ENCODE measurements at places on chromosomes 1 and 21.

- DNase-seq, result peak; percentile 30
These were observed 400.7 kb downstream of the SMYD3 start for GRCh38 chr1:246106342-246106763.

DNA sequence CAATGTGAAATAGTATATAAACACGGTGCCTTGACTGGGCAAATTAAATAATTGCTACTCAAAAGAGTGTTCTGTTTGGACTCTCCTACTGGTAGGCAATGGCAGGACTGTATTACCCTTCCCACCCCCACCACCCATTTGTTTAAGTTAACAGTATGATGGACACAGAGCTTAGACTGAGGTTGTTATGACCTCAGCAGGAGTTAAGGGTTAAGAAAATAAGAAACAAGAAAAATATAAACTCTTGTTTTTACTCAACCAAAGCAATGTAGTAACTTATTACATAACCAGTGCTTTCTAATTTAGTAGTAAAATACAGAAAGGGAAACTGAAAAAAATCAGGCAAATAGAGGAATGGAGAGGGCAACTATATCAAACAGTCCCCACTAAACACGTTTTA, 19.9 kb upstream of the SERPINC1 start:
- DNase-seq, result no peak

DNA sequence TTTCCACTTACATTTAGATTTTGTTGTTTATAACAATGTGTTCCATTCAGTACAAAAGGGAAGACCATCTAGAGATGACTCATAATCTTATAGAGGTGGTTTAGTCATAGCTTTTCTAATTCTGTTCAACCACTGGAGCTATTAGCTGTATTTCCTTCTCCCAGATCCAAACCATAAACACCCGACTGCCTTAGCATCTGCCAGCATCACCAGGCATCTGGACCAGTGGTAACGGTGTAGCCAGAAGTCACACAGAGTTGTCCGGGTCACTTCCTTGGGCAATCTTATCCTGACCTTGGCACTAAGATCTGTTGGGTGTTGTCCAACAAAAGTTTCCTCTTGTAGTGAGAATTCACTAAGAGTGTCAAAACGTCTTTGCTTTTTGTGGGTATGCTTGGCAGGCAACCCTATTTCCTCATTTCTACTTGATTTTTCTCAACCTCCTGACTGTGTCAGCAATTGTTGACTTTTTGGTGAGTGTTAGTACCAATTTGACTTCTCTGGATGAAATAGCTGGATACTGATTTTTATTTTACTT, 372.1 kb upstream of the B3GALT2 start:
- peak; percentile 96 for DNase-seq

DNA sequence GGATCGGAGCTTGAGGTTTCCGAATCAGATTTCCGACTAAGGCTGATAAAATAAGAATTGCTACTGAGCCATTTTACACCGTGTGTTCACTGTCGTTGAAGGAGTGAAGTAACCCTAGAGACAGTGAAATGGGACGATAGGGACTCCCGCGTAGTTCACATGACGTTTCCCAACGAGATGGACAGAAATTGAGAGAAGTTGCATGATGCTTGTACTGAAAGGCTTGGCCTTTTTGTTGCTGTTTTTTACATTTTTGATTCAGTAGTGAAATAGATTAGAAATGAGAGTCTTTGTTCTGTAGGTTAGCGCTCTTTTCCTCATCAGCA, 1.2 kb downstream of the KHDRBS1 start:
- DNase-seq, result no peak

GRCh38 chr1:169217636-169218035, 111.1 kb downstream of the ATP1B1 start:
- DNase-seq, result no peak
